ENCODE measurements at places on chromosomes 6 and 20.

GRCh38 chr20:21259346-21259745, 43.8 kb upstream of the XRN2 start:
- peak; percentile 86 for DNase-seq

DNA sequence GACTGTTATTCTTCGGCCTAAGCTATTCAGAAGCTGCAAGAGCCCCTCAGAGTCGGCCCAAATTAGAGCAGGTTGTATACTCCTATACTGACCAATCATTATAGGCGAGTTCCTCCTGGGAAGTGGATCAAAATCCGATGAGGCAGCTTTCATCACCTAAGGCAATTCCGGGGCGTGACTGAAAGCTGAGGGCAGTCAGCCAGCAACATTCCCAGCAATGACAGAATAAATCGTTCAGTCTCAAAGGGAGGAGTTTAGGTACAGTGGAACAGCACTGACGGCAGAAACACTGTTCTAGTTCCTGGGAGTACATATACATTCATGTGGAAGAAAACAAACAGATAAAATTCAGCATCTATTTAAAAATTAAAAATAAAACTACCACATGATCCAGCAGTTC, 10.8 kb downstream of the HLA-DQB2 start:
- no peak for DNase-seq

GRCh38 chr6:43828711-43829110, 58.7 kb downstream of the VEGFA start:
- DNase-seq, result no peak

DNA sequence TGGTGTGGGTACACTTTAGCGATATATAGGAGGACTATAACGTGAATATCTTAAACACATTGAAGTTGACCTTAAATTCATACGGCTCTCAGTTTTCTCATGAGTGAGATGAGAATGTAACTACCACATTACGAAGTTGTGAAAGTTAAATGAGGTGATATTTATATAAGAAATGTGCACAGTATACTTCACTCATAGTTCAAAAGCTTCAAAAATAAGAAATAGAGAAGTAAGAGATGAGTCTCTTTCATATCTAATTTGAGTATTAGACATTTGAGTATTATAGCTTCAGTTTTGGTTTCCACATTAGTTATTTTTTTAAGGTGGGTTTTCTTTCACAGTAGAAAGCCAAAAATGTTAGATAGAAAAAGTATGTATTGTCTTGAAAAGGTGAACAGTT, 183.3 kb downstream of the NKAIN2 start:
- DNase-seq, result no peak

GRCh38 chr20:36435592-36436541, 105.5 kb upstream of the MYL9 start:
- DNase-seq, result peak; percentile 24

Data from globus pallidus (tissue), 1 donor.